ENCODE measurements at places on chromosomes 5 and 9.

- no peak for DNase-seq
Observed at GRCh38 chr9:113485761-113486115, 22.2 kb downstream of the RGS3 start.

GRCh38 chr9:97313243-97313642 is 5.8 kb downstream of the CCDC180 start:
- no peak for DNase-seq

GRCh38 chr5:38806775-38807258 is 39.0 kb upstream of the OSMR start:
- DNase-seq = no peak

DNA sequence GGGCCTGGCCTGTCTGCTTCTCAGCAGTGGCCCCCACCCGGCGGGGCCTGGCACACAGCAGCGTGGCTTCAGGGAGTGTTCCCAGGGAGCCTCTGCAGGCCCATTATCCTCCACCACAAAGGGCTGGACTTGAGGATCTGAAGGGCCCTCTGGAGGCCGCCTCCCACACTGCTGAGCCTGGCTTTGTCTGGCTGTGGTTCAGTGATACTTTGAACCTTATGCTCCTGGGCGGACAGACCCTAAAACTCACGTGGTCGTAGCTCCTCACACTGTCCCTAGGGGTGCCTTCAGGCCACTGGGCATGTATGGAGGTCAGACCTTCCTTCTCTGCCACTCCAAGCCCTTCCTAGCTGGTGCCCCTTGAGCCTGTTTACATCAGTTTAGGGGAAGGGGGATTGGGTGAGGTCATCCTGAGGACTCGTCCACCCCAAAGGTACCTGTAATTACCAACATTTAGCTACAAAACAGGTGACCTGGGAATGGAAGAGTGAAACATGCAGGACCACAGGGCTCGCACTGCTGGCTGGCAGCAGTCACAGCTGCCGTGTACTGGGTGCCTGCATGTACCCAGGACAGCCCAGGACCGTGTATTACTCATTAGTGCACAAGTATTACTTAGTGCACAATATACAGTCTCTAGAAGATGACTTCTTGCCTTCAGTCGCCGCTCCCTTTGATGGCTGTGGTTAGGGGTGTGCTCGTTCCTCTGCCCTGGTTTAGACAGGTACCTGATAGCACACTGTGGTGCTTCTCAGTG is 8.5 kb downstream of the GRHPR start:
- no peak for DNase-seq

GRCh38 chr9:100379862-100380261 is 27.1 kb upstream of the TEX10 start:
- DNase-seq = no peak

DNA sequence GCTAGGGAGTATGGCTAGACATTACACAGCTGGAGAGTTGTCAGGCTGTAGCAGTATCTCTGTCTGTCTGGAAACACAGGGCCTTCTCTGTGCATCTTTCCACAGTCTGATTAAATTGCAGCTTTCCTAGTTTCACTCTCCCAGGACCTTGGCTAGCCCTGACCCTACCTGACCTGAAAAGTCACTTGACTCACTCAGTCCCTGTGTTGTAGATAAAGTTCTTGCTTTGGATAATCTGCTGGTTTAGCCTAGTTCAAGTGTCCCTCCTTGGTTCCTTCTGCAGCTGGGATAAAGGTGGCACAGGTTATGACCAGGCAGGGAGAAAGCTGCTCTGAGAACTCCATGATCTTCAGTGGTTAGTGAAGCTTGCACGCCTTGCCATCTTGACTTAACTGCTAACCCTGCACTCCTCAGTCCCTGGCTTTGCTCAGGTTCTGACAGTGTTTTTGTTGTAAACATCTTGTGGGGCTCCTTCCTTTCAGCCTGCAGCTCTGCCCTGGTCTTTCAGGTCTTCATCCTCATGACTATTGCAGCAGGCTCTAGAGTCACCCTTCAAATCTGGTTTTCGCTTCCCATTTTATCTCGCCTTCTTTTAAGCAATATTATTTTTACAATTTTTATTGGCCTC is 101.0 kb downstream of the PIP5K1B start:
- DNase-seq = no peak

DNA sequence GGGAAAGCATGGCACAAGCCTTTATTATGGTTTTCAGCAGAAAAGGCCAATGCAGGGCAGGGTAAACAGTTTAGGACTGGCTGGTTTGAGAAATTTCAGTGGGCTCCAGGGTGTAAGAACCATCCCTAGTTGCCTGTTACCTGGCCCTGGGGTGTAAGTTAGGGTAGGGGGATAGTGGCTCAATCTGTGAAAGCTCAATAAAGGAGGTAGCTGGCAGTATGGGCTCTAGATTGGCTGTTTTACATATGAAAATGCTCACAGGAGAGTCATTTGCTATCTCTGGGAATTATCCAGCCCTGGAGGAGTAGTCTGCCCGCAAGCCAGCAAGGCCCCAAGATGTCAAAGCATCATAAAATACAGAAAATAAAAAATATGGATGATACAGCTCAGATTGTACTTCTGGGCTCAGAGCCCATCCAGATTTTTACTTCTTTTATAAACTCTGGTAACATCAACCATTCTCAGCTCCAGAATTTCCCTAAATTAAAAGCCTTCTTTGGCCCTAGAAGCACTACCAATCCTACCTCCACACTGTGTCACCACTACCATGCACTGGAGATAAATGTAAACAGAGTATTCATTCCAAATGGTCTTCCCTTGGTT is 31.1 kb downstream of the SSBP2 start:
- DNase-seq = no peak

GRCh38 chr9:35690614-35691333 is 1.0 kb upstream of the TPM2 start:
- DNase-seq = no peak

DNA sequence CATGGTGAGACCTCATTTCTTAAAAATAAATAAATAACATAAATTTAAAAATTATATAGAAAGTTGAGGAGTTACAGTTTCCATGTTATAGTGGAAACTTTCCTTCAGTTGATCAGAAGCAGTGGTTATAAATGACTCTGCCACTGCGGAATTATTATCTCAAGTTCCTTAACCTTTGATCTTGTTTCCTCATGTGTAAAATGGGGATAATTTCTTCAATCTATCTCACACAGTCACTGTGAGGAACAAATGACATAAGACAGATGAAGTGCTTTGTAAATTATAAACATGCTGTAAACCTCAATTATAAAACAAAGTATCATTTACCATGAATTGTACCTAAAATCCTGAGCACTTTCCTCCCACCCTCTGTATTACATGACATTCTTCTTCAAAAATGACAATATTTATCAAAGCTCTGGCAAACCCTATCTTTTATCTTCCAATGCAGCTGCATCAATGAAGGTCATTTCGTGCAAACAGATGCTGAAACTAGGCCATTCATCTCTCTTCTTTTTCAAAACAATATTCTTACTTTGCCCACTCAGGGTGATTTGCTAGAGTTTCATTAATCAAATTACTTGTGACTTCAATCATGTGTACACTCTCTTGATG is 46.8 kb downstream of the TMEM245 start:
- DNase-seq = no peak

GRCh38 chr9:73023025-73023541 is 70.2 kb upstream of the ALDH1A1 start:
- DNase-seq = no peak

DNA sequence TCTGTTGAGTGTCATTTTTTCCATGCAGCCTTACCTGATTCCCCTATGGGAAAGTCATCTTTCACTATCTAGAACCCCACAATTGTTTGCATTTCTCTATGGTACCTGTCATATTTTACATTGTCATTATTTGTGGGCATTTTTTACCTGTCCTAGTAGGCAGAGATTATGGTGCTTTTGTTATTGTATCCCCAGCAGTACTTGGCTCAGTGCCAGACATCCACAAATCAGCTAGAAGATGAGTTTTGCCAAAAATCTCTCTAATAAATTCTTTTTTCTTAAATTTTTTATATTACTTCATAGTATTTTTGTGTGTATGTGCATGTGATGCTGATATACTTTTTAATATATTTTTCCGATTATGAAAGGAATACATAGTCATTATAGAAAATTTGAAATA is 13.2 kb downstream of the GARNL3 start:
- no peak for DNase-seq

- DNase-seq = no peak
Observed at GRCh38 chr5:100890461-100891008, 12.5 kb downstream of the ST8SIA4 start.

All from NCI-H524 treated with DMSO at 0.1 percent for 48 hours (cell line).